ENCODE measurements at places on chromosomes 13 and 19.

DNA sequence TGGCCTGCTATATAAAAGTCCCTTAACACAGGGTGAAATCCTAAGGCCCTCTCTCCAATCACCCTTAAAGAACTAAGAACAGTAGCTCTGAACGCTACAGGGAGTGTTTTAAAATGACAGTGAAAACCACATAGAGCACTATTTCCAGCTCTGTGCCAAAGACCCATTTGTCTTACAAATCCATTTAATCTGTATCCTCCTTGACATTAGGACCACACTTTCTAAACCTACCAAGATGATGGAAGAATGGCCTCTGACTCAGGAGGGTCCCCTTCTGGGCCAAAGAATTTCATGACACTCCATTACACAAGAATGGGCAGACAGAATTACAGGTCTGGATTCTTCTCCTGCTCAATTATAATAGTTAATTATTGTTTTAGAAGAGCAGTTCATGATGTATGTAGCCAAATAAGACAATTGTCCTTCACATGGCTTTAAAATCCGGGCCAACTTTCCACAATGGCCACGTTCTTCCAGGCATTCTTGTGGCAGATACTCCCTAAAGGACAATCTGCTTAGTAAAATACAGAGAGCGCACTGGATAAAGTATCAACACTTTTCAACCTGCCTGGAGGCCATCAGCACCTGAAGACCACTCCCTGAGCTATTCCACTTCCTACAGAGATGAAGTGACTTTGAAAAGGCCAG lies 61.0 kb downstream of the STK24 start:
- DNase-seq, result no peak

DNA sequence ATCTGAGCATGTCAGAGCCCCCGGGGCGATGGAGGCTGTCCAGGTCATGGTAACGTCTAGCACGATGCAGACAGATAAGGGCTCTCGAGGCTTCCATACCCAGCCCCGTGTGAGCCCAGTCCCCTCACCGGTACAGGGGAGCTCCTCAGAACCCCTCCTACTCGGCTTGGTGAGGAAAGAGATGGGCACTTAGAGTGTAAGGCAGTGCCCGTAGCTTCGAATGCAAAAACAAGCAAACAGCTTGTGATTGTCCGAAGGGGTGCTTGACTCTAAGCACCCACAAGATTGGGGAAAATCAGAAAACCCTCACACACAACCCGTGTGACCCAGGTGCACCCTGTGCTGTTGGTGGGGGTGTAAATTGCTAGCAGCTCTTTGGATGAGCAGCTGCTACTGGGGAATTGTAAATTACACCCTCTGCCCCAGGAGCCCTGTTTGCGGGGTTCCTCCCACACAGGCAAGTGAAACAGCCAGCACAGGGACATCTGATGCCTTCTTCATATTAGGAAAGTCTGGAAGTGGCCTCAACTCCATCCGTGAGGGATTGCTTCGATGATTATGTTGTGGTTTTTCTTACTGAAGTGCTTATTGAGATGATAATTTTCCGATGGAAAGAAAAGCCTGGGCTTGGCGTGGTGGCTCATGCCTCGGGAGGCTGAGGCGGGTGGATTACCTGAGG lies 918 bp upstream of the PSPN start:
- no peak for DNase-seq

GRCh38 chr19:2425622-2426581 lies 1.5 kb downstream of the TIMM13 start:
- no peak for DNase-seq

DNA sequence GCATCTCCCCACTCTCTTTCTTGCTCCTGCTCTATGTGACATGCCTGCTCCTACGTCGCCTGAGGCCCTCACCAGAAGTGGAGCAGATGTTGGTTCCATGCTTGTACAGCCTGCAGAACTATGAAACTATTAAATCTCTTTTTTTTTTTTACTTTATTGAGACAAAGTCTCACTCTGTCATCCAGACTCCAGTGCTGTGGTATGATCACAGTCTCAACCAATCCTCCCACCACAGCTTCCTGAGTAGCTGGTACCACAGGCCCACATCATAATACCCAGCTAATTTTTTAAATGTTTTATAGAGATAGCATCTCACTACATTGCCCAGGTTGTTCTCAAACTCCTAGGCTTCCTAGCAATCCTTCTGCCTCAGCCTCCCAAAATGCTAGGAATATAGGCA lies 1067.7 kb downstream of the PCDH9 start:
- DNase-seq, result no peak

- no peak for DNase-seq
These were observed 38.3 kb upstream of the C19orf12 start for GRCh38 chr19:29753190-29753933.

DNA sequence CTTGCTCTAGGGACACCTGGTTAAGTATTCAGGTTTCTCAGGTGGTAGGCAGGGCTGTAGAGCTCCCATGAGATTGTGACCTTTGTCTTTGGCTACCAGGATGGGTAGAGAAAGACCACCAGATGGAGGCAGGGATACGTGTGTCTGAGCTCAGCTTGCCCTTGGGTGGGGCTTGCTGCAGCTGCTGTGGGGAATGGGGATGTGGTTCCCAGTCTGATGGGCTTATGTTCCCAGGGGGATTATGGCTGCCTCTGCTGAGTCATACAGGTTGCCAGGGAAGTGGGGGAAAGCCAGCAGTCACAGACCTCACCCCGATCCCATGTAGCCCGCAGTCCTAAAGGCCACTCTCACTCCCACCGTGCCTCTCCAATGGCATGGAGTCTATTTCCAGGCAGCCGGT lies 659.9 kb upstream of the KLF12 start:
- peak; percentile 18 for DNase-seq

GRCh38 chr19:4449022-4449638 lies 8.5 kb downstream of the UBXN6 start:
- DNase-seq, result no peak

DNA sequence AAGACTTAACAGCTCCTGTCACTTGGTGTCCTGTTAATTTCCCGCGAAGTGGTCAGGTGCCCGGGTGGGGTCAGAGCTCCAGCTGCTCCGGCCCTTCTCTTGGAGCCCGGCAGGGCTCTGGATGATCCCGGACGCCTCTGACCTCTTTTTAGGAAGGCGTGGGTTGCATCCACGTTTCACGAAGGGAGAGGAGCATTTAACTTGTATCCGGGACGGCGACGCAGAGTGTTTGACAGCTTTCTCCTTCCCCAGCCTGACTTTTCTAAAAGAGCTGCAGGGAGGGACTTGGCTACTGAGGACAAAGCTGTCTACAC lies 656 bp downstream of the ZNF155 start:
- no peak for DNase-seq

DNA sequence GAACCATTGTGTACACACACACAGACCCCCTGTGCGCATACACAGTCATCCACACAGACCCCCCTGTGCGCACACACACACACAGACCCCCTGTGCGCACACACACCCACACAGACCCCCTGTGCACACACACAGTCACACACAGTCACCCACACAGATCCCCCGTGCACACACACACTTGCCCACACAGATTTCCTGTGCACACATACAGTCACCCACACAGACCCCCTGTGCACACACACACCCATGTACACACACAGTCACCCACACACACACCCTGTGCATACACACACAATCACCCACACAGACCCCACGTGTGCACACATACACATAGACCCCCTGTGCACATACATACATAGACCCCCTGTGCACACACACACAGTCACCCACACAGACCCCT lies 106.1 kb downstream of the HSPH1 start:
- no peak for DNase-seq

GRCh38 chr19:43644181-43644580 lies 4.5 kb upstream of the CADM4 start:
- DNase-seq, result no peak

DNA sequence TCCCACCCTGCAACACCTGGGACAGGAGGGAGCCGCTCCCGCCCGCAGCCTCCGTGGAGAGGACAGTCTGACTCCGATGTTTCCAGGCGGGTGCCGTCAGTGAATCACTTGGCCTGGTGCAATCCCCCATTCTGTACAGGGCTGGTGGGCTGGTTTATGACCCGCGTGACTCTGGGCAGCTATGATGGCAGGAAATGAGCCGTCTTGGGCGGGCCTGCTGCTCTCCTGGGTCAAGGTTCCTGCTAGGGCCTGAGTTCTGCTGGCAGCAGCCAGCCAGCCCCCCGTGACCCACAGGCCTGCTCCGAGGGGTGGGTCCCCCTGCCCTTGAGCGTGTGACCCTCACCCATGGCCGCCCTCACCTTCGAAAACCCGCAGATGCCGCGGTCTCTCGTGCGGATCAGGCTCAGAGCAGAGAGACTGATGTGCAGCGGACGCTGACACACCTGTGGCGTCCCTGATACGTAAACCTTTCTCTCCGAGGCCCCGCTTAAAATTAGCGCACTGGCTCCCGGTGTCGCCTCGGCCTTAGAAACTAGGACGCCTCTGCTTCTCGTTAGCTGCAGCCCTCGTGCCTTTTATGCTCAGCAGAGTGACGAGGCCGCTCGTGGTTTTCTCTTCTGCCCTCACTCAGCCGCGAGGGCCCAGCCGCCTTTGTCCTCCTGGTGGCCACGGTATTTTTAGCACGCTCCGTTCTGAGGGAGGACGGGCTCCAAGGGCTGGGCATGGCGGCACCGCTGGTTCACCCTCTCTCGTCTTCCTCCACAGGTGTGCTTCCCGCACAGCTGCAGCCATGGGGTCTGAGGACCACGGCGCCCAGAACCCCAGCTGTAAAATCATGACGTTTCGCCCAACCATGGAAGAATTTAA lies 63.4 kb downstream of the KDM4B start:
- no peak for DNase-seq

DNA sequence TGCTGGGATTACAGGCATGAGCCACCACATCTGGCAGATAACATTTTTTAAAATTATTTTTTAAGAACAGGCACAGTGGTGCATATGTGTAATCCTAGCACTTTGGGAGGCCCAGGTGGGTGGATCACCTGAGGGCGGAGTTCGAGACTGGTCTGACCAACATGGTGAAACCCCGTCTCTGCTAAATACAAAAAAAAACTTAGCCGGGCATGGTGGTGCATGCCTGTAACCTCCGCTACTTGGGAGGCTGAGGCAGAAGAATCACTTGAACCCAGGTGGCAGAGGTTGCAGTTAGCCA lies 631 bp upstream of the PALM3 start:
- no peak for DNase-seq

- DNase-seq, result no peak
These were observed 2056.0 kb downstream of the OLFM4 start for GRCh38 chr13:55084630-55085029.

DNA sequence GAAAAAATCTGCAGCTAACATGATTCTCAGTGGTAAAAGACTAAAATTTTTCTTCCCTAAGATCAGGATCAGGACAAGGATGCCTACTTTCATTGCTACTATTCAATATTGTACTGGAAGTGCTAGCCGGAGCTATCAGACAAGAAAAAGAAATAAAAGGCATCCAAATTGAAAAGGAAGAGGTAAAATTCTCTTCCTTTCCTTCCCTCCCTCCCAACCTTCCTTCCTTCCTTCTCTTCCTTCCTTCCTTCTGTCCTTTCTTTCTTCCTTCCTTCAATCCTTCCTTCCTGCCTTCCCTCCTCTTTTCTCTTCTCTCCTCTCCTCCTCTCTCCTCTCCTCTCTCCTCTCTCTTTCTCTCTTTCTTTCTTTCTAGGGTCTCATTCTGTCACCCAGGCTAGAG lies 26.7 kb upstream of the LRP3 start:
- DNase-seq, result no peak

GRCh38 chr13:63948045-63948444 lies 2532.4 kb upstream of the PCDH20 start:
- DNase-seq, result no peak

GRCh38 chr19:15296841-15297415 lies 35.4 kb downstream of the BRD4 start:
- DNase-seq, result no peak

GRCh38 chr13:109272595-109273325 lies 513.6 kb downstream of the IRS2 start:
- DNase-seq, result no peak

- peak; percentile 24 for DNase-seq
These were observed 150.5 kb downstream of the UGGT2 start for GRCh38 chr13:95902741-95903140.

DNA sequence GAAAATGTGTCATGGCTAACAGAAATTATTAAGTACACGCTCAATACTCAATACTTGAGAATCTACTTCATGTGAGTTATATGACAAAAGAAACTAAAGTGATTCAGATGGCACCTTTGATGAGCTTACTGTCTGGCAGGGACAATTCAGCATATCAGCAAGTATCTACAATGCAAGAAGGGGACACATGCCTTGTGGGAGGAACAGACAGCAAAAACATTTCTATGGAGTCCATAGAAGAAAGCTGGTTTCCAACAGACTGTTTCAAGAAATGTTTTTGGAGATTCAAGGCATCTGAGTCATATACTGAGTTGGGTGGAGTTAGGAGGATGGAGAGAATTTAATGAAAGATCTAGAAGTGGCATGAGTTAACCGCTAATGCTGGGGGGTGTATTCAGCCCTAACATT lies 54.7 kb downstream of the MBNL2 start:
- peak; percentile 76 for DNase-seq

GRCh38 chr13:114039471-114040141 lies 65.7 kb upstream of the C13orf46 start:
- DNase-seq, result no peak
